MM.1S (cell line): ENCODE measurements at places on chromosomes 11 and 22.

DNA sequence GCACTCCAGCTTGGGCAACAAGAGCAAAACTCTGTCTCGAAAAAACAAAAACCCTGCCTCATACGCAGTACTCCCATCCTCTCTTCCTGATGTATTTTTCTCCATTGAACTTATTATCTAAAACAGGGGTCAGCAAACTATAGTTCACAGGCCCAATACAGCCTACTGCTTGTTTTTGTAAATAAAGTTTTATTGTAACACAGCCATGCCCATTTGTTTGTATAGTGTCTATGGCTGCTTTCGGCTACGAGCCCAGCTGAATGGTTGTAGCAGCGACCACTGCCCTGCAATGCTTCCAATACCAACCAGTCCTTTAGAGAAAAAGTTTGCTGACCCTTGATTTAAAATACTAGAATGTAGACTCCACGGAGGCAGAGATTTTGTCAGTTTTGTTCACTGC is 6.1 kb downstream of the TXN2 start:
- DNase-seq: no peak

DNA sequence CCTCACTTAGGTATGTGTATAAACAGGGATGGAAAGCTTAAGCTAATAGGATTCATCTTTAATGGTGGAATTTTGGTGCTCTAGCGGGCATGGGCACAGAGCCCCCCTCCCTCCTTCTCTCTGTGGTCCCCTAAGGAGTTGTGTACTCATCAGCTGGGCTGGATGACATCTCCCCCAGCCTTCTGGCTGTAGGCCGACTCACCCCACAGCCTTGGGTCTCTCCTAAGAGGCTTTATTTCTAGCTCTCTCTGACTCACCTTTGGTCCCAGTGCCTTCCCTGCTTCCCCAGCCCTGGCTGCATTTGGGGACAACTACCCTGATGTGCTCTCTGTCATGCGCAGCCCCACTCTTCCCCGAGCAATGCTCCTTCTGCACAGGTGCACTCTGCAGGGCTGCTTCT is 26.9 kb downstream of the SLC6A5 start:
- no peak for DNase-seq

DNA sequence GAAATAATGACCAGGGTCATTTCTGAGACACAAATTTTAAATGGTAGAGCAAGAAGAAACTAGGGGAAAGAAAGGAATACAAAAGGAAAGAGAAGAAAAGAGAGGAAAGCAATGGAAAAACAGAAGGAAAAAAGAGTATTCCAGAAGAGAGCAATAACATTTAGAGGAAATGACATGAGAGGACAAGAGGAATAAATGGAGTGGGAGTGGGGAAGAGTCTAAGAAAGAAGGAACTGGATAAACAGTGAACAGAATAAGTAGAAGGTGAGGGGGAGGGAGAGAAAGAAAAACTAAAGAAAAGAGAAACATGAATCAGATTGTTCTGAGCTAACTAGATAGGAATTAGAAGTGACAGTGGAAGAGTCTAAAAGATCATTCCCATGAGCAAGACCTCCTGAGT is 28.4 kb downstream of the PRDM10 start:
- DNase-seq: no peak

DNA sequence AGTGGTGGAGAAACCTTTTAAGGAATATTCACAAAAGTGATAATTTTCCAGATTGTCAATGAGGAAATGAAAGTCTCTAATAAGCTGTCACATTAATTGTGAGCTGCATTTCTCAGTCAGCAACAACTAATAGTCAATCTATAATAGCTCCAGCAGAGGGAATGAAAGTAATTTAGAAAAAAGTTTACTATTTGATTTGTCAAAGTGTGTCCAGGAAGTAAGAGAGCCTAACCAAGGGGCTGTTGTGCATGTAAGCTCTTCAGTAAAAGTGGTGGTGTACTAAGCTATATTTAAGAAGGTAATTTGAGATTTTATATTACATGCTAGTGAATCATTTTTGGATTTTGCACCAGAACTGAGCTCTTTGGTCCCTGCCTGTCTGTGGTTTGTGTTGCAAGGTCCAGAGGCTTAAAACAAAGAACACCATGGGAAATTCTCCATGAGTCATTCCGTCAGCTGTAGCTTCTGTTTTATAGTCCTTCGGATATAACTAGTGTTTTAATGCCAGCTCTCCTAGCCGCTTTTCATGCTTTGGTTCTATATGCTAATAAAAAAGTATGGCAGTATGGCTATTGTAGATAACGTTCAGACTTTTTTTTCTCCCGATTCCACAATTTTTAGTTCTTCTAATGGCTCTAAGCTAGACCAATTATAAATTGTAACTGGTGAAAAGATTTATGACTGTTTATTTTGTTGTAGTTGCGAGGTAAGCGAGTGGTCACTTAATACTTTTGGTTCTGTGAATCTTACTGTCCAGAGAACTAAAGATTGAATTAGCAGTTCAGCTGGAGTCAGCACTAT is 64.6 kb downstream of the ARHGEF12 start:
- no peak for DNase-seq

DNA sequence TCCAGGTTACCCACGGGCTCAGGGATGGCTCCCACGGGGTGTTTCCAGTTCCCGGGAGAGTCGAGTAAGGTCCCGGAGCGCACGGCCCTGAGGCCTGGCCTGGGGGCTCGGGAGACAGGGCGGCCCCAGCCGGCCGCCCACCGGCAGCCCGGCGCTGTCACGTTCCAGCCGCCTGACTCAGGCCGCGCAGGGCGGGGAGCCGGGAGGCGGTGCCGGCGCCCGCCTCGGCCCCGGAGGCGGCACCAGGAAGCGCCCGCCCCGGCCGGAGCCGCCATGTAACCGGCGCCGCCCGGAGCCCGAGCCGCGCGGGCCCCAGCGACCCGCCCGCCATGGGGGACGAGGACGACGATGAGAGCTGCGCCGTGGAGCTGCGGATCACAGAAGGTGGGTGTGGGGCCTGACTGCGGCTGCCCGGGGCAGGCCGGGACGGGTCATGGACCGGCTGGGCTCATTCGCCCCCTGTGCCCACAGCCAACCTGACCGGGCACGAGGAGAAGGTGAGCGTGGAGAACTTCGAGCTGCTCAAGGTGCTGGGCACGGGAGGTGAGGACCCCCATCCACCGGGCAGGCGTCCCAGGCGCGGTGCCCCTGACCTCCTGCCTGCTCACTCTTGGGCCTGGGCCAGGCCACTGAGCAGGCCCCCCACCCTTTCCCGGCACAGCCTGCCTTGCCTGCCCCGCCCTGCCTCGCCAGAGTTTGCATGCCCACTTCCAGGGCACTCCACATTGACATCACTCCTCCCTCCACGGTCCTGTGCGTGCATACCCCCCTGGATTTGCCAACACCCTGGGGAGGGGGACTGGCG is at the start of gene RPS6KA4:
Gene RPS6KA4, plus strand, starts transcription at position 256 of the 805 bp plus-strand sequence. Its CDS starts 74 bp downstream, at position 330.
- DNase-seq: peak; percentile 66

DNA sequence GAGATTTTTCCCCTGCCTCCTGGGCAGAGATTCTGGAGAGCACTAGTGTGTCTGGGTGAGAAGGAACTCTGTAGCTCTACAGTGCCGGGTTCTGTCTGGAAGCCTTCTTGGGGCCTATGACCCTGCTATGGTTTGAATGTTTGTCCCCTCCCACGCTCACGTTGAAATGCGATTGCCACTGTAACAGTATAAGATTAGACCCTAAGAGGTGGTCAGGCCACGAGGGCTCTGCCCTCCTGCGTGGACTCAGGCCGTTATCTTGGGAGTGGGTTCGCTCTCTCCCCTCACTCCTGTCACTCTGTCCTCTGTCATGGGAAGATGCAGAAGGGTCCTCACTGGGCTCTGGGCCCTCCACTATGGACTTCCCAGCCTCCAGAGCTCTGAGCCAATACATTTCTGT is 3.5 kb downstream of the AP5B1 start:
- no peak for DNase-seq

DNA sequence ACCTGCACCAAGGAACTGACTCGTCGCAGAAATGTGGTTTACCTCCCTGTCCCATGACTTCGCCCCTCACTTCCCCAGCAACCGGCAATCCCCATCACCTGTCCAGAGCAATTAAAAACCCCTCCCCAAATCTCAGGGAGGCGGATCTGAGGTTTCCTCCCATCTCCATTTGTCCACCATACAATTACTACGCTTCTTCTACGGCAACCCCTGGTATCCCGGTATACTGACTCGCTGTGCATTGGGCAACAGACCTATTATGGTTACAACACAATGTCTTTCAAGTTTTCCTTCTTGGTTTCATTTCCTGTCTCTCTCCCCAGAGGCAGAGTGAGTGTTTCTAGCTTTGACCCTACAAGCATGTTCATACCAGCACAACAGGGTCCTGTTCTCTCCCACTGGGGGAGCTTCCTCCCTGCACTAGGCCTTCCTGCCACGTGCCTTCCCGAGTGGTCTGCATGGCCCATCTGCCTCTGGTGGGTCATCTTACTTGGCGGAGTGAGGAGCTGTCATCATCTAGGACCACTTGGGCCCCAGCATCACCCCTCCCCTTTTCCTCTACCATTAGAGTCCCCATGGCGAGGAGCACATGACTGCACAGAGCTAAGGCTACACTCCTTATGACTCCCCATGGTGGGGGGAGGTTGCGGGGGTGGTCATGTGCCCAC is 30.3 kb upstream of the NAP1L4 start:
- no peak for DNase-seq

DNA sequence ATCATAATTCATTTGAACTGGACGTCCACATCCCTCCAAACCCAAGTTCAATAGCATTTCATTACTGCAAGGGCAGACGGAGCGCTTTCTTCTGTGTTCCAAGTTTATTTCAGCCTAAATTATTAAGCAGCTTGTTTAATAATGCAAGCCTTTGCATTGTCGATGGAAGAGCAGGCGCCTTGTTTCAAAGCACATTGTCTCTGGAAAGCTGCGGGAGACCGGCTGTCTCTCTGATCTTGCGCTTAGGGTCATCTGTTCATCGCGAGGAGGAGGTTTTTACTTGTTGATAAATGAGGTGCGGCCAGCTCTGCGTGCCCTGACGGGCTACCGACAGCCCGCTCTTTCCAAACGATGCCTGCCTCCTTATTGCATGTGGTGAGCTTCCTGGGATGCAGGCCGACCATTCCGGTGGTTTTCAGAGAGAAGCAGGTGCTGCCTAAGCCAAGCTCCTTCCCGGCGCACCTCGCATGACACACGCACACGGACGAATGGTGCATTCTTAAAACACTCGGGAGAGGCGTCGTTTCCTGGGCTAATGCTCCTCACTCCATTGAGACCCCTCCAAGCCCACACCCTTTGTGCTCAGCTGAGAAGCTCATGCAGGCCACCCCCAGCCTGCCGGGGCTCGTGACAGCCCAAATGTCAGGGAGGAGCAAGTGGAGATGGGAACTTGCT is 456.9 kb downstream of the BRD1 start:
- DNase-seq: no peak

DNA sequence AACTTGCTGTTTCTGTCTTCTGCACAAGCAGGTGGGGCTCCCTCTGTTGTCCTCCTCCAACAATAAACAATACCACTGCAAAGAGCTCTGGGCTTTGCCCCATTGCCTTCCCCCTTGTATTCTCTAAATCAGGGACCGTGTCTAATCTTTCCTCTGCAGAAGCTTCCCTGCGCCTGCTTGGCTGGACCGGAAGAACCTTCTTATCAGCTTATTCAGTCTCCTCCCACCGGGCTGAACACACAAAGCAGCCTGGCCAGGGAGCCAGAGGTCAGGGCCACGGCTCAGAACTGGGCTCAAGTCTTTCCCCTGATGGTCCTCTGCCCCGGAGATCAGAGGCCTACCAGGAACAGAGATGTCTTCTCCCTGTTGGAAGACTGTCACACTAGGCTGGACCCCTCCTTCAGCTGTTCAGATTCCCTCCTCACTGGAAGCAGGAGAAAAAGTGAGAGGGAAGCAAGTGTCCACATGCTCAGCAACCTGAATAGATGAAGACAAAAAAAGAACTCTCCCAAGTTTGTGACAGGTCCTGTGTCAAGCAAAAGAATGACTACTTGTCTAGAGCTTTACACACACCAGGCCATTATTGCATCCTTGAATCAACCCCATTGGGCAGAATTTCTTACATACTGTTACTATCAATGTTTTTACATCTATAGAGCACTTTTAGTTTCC is 63.7 kb downstream of the RAB30 start:
- DNase-seq: peak; percentile 68

DNA sequence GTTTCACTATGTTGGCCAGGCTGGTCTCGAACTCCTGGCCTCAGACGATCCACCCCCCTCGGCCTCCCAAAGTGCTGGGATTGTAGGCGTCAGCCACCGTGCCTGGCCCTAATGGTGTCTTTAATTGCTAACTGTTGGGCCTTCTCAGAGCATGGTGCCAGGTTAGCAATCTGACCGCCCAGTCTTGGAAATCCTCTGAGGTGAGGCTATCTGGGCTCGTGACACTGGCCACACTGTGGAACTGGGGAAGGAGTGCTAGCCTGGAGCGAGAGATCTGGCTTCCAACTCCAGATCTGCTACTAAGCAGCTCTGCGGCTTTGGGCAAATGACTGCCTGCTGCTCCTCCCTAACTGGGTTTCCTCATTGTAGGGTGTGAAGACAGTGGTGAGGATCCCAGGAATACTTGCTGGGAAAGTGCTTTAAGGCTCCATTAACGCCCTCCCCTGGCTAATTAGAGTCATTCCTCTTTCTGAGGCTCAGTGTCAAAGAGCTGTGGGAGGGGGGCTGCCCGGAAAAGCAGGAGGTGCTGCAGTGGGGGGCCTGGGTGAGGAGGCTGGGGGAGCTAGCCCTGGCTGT is 35.4 kb downstream of the CHRDL2 start:
- no peak for DNase-seq

GRCh38 chr22:20243537-20244249 is 24.4 kb downstream of the RTN4R start:
- no peak for DNase-seq

DNA sequence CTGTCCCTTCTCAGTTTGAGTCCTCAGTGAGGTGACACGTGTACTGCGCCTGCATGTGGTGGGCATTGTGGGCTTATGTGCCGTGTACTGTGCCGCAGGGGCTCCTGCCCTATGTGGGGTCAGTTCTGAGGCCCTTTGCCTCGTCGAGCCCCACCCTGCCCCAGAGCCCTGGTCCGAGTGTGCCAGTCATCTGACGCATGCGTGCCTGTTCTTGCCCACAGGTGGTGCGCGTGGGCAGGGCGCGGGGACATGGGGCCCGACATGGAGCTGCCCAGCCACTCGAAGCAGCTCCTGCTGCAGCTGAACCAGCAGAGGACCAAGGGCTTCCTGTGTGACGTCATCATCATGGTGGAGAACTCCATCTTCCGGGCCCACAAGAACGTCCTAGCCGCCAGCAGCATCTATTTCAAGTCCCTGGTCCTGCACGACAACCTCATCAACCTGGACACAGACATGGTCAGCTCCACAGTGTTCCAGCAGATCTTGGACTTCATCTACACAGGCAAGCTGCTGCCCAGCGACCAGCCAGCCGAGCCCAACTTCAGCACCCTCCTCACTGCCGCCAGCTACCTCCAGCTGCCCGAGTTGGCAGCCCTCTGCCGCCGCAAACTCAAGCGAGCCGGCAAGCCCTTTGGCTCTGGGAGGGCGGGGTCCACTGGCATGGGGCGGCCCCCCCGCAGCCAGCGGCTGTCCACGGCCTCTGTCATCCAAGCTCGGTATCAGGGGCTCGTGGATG is 22.3 kb upstream of the TMEM191C start:
- no peak for DNase-seq

- DNase-seq: no peak
These were observed 8.3 kb downstream of the PRR5L start for GRCh38 chr11:36304351-36304750.

GRCh38 chr11:44840521-44841251 is 110.0 kb downstream of the TP53I11 start:
- DNase-seq: no peak

GRCh38 chr22:45304971-45305370 is 4.8 kb upstream of the FAM118A start:
- no peak for DNase-seq

- peak; percentile 51 for DNase-seq
These were observed 2.4 kb downstream of the PGR start for GRCh38 chr11:101127197-101127698.
